Keratinocyte (primary cell): ENCODE measurements at places on chromosomes 5 and 9. TPM values are rescaled to one million over a fixed set of nuclear protein-coding genes. Genes with fewer than 3 reads are reported as not detected.

DNA sequence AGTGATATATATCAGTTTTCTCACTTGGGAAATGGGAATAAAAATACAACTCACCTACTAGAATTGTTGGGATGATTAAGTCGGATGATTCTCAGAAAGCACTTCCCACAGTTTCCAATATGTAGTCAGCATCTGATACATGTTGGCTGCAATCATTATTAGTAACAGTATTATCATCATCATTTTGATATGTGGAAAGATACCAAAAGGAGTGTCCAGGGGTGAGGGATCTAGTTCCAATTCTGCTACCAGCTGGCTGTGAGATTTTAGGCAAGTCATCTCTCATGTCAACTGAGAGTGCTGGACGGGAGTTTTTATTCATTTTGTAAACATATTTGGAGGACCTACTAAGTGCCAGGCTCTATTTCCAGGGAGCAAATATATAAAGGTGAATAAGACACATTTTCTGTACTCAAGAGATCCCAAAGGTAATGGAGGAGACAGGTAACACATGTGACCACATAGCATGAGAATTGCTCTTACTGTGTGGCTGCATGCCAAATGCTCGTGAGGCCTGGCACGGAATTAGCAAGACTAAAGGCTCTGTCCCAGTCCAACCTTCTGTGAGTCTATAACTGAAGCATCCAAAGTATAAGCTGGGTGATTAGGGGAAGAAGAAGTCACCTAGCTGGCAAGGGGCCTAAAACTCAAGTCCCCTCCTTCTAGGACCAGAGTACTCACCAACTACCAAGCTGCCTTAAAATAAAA, 83.0 kb downstream of the GRIA1 start:
- no peaks in the 10 kb centered on the region for H3K27me3 ChIP-seq
- H3K27ac ChIP-seq, result no peak overlapping the region
- peaks cover 5% of the 10 kb centered on the region for H3K4me1 ChIP-seq
- no peaks in the 10 kb centered on the region for H3K36me3 ChIP-seq
- no peak overlapping the region for H3K4me3 ChIP-seq
- no peak for DNase-seq

DNA sequence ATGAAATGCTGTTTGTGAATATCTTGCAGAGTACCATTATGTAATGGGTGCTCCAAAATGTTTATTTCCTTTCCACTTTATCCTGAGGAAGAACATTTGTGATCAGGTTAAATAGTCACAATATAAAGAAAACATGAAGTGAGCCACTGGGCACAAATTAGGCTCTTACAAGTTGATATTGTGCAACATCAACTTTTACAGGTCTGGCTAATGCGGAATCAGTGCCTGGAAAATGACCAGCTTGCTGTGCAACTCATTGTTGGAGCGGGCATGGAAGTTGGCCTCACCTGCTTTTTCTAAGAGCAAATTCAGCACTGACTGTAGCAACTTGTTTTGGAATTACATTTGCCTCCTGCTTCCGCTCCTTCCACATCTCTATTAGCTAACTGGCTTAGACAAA, 216.9 kb upstream of the PLPPR1 start:
- no peaks in the 10 kb centered on the region for H3K4me1 ChIP-seq
- DNase-seq, result no peak
- H3K27ac ChIP-seq, result no peak overlapping the region
- no peaks in the 10 kb centered on the region for H3K36me3 ChIP-seq

GRCh38 chr9:68640421-68641089, 64.5 kb upstream of the PIP5K1B start:
- no peaks in the 10 kb centered on the region for H3K36me3 ChIP-seq
- no peaks in the 10 kb centered on the region for H3K27me3 ChIP-seq
- no peak overlapping the region for H3K27ac ChIP-seq
- DNase-seq, result no peak

DNA sequence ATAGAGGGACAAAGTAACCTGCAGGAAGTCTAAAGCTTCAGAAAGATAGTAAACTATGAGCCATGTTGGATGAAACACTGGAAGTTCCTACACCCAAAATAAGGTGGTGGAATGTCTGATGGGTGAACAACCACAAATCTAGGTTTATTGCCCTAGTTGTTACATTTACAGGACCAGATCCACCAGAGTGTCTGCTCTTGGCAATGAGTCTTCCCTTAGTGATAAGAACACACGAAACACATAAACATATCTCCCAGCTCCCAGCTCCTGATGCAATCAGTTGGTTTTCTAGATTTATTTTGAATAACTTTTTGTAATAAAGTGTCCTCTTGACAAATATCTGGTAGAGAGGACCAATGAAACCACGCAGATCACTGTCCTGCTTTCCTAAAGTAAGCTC, 329.7 kb upstream of the WWC1 start:
- no peaks in the 10 kb centered on the region for H3K27me3 ChIP-seq
- DNase-seq, result no peak
- H3K4me3 ChIP-seq, result no peak overlapping the region
- H3K4me1 ChIP-seq, result no peaks in the 10 kb centered on the region
- no peak overlapping the region for H3K27ac ChIP-seq

- H3K27ac ChIP-seq, result peak overlapping the region; percentile 13
- DNase-seq, result no peak
- H3K4me1 ChIP-seq, result peaks cover 25% of the 10 kb centered on the region
- H3K27me3 ChIP-seq, result no peaks in the 10 kb centered on the region
These were observed 8.7 kb downstream of the STK10 start for GRCh38 chr5:172178991-172179989.

Gene CDX1
- polyA plus RNA-seq, result not detected in 3 replicates

Gene TUSC1
- polyA plus RNA-seq, result 5.4 to 6.6 TPM (median 5.6 TPM) in 3 replicates
